ENCODE measurements at places on chromosomes 7 and 10.

GRCh38 chr10:78524342-78524741 is 490.7 kb downstream of the RPS24 start:
- no peak for DNase-seq

DNA sequence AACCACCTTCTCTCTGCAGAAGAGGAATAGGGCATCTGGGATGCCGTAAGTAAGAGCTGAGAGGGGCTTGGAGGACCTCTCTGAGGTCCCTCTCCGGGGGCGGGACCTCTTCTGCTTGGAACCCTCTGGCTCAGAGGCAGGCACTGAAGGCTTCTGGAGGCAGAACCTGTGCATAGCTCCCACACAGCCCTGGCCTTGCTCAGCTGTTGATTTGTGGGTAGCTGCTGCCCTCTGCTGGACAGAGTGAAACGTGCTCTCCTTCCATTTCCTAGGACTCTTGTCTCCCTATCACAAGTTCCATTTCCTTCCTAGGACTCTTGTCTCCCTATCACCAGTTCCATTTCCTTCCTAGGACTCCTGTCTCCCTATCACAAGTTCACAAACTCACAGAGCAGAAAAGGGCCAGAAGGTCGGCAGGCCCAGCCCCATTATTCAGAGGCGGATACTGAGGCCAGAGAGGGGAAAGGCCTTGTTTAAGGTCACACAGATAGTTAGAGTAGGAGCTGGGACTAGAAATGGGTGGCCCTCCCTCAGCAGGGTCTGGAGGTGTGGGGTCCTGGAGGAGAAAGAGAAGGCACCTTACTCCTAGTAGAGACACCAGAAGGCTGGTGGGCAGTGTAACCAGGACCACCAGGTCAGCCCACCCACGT is 30.3 kb upstream of the GARS1 start:
- DNase-seq: peak; percentile 85

GRCh38 chr7:86479144-86479543 is 164.6 kb upstream of the GRM3 start:
- no peak for DNase-seq

DNA sequence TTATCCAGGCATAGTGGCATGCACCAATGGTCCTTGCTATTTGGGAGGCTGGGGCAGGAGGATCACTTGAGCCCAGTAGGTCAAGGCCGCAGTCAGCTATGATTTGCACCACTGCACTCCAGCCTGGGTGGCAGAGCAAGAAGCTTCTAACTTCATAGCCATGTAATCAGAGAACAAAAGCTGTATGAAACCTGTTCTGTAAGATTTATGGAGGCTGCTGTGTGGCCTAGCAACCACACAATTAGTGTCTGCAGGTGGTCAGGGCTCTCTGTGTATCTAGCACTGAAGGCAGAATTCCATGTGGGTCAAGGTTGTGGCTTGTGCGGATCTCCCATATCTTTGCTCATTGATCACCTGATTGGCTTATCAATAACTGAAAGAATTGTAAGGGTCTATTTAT is 221.5 kb upstream of the FOXK1 start:
- DNase-seq: no peak

GRCh38 chr10:44161184-44161583 is 223.7 kb downstream of the CXCL12 start:
- no peak for DNase-seq

- no peak for DNase-seq
These were observed 19.5 kb downstream of the TRIM56 start for GRCh38 chr7:101104799-101105198.

GRCh38 chr7:17402628-17403278 is 104.3 kb downstream of the AHR start:
- DNase-seq: no peak

DNA sequence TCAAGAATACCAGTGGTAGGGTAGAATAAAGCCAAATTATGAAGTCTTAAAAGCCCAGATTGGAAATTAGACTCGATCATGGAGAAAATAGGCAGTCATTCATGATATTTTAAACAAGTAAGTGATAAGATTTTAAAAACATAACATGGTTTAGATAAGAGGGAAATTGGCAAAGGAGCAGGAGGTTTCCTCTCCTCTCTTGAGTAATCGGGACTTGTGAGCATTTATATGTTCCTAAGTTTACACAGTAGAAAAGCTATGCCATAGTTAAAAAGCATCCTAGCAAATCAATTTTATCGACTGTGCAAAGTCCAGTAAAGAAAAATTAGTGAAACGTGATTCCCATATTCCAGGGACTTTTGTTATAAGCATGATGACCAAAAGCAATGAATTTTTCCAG is 313.2 kb downstream of the AHR start:
- no peak for DNase-seq

- DNase-seq: no peak
These were observed 187.7 kb downstream of the ELFN1 start for GRCh38 chr7:1857487-1858421.

- no peak for DNase-seq
These were observed 140.3 kb downstream of the MAPK8 start for GRCh38 chr10:48446785-48447184.

GRCh38 chr10:23051855-23052331 is 43.5 kb upstream of the MSRB2 start:
- no peak for DNase-seq

DNA sequence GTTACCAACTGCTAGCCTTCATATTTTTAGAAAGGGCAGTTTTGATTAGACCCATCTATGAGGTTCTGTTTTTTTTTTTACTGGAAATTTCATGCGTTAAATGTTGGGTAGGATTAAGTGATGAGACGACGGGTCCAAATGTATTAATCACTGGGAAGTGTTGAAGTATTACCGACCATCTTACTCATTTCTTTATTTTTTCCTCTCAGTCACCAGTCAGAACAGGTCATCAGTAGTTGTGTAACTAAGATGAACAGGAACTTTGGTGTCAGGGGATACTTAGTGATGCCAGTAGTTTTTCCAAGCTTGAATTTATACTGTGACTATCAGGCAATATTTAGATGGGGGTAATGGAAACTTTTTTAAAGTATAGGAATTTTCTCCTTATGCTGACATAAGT is 14.2 kb downstream of the TFAM start:
- no peak for DNase-seq

DNA sequence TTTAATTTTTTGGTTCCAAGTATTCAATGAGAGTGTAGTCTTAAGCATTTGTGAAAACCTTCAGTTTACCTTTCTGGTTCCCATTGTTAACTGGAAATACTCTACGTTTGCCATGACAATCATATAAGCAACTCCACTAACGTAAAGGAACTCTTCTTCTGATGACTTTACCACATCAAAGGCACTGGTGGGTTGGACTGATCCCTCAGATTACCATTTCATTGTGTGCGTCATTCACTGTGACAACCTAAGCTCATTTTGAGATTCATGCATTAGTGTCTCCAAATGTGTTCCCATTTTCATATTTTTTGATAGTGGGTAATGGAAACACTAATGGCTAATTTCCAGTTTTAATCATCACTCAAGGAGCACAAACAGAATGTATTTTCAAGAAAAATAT is 119.9 kb upstream of the COL1A2 start:
- peak; percentile 10 for DNase-seq

- no peak for DNase-seq
These were observed 369.7 kb downstream of the PLXNA4 start for GRCh38 chr7:132206594-132206993.

- DNase-seq: no peak
These were observed 2.9 kb downstream of the HYAL4 start for GRCh38 chr7:123847868-123848267.

DNA sequence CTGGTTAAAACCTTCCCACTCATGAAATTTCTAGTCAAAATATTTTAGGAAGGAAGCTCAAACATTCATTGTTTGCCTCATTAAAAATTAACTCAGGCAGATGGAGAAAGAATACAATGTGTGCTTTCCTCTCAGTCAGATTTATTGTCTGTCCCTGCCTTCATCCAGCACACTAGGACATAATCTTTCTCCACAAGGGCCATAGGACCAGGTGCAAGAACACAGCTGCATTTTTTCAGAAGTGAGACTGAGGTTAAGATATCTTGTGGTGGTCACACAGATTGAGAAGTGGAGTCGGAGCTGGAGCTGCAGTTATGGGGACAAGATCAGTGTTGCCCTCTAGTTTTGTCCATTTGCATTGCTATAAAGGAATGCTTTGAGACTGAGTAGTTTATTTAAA is 666.3 kb downstream of the CCSER2 start:
- DNase-seq: no peak

DNA sequence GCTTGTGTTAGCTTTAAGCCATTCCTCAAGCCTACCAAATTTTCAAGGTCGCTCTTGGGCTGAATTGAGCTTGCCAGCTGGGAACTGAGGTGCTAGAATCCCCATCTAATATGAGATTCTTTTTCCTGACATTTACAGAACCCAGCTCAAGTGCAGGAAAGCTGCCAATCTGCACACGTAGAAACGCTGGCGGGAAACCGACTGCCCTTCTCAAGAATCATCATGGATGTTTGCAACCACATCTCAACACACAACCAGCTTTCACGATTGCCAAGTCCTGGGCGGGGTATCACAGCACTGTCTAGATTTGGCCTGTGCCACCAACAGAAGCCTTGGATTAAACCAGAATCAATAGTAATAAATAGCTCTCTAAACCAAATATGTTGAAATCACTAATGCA is 203.7 kb downstream of the DIP2C start:
- no peak for DNase-seq

DNA sequence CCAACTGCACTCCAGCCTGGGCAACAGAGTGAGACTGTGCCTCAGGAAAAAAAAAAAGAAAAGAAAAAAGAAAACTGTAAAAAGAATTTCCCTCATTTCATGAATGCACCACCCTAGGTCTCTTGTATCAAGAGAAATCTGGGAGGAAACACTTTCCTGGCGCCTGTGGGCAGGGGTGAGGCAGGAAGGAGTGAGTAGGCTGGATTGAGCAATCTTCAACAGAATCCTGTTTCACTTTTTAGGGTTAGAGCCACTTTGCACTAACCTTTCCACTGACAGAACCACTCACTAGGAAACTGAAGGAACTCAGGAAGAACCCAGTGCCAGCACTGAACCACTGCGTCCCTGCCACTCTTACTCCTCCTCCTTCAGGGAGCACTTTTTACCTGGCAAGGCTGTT is 282.1 kb downstream of the CCDC3 start:
- DNase-seq: no peak

DNA sequence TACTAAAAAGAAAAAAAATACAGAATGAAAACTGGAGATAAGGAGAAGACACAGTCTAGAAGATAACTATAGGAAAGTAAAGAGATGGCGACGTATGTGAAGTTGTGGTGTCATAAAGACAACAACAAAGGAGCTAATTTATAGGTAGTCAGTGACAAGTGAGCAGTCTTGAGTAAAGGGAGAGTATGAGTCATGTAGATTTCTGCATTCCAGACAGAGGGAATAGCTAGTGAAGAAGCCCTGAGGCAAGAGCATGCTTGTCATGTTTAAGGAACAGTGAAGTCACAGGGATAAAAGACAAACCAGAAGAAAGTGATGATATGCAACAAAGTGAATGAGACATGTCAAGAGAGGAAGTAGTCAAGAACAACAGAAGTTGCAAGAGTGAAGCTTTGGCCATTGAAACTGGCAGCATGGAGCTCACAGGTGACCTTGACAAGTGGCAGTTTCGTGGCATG is 2.3 kb upstream of the MIOS start:
- no peak for DNase-seq

DNA sequence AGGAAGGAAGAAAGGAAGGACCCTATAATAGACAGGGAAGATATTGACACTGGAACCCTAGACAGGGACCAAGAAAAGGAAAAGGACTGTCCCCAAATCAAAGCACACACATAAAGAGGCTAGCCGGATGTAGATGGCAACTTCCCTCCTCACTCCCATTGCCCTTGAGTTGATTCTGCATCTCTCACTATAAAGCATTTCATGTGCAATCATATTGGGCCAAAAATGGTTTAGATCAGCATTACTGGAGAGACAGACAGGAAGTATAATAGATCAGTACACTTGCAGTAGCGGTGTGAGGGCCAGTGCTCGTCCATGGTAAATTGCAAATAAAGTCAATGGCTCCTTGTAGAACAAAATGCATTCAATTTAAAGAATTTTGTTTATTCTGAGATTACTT is 8.4 kb downstream of the IFIT3 start:
- DNase-seq: no peak

DNA sequence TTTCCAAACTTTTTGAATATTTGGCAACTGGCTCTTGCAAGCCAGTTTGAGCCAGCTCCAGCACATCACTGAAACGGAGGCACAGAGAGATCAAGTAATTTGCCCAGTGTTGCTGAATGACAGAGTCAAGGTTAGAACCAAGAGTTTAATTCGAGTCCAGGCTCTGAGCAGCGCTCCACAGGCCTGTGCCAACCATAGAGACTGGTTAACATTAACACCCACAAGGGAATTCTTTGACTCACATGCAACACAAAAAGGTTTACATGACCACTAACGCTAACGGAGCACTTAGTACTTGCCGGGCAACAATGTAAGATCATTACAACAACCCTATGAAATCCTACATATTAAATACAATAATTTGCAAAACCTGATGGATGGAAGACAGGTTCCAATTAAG is 1.5 kb downstream of the RGS10 start:
- DNase-seq: no peak

DNA sequence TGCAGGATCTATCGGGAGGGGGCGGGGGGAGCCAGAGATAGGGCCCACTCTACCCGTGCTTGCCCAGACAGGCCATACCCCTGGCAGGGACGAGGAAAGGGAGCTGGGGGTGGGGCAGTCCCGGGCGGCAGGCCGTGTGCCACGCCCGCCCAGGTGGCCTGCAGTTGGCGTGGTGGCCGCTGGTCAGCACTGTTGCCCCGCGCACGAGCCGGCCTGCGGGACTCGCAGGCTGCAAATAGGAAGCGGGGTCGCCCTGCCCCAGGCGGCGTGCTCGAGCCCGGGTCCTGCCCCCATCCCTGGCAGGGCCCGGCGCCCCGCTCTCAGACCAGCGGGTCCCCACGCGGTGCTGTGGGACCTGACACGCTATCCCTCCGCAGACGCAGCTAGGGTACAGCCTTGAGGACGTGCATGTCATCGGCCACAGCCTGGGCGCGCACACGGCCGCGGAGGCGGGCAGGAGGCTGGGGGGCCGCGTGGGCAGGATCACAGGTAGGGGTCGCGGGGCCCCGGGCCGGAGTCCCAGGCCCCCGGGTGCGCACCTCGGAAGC is 6.7 kb downstream of the PNLIPRP2 start:
- DNase-seq: no peak

- DNase-seq: no peak
These were observed 104.2 kb downstream of the ARID5B start for GRCh38 chr10:62005687-62006086.

- DNase-seq: no peak
These were observed 84.2 kb downstream of the PAXIP1 start for GRCh38 chr7:154918741-154919140.

GRCh38 chr7:31078363-31078990 is 26.4 kb downstream of the ADCYAP1R1 start:
- DNase-seq: no peak

DNA sequence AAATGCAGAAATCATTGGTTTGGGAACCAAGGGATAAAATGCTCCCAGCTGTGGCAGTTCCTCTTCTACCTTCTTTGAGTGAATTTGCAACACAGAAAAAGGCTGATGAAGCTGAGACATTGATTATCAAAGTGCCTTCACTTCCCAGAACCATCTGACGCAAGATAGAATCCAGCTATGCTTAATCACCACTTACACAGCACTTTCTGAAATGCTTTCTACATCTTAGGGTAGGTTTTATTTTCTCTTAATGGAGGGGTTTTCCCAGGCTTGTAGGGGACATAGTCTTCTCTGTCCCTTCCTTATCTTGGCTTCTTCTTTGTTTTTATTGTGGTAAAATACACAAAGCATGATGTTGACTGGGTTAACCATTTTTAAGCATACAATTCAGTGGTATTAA is 332.6 kb upstream of the ZNF32 start:
- no peak for DNase-seq
